ENCODE measurements at places on chromosomes 5 and 9.

DNA sequence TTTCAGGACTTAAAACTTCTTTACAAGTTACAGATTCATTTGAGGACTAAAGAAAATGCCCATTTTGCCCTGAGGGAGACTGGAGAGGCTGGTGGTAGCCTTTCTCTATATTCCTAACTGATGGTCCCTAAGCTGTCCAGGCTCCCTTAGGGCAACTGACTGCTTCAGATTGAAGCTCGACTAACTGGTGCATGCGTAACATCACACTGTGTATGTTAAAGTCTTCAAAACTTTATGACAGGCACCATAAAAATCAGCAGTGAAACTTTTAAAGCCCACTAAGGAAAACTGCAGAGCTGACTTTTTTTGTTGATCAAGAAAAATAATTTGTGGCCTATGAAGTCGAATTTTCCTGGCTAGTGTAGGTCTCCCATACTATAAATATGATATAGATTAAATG is 233.0 kb upstream of the RPS23 start:
- no peak for DNase-seq

- DNase-seq, result no peak
These were observed 6.6 kb upstream of the CCDC187 start for GRCh38 chr9:136310273-136311030.

GRCh38 chr5:1312993-1313833 is 18.3 kb upstream of the TERT start:
- peak; percentile 25 for DNase-seq

- DNase-seq, result no peak
These were observed 18.0 kb downstream of the NCBP1 start for GRCh38 chr9:97651646-97652045.

Data from activated gamma-delta T cell treated with anti-CD3 and anti-CD28 coated beads, Interleukin-2, amount 50 U/mL, for 16 hours (primary cell).